ENCODE measurements at places on chromosomes 3 and 15. TPM values are rescaled to one million over a fixed set of nuclear protein-coding genes. Genes with fewer than 3 reads are reported as not detected.

The RHOV gene
- total RNA-seq: 0.80 TPM

The CMC1 gene
- total RNA-seq: 14.7 TPM

The HTR3E gene
- not detected for total RNA-seq

The LMAN1L gene
- not detected for total RNA-seq

The ATP8B4 gene
- total RNA-seq: 0.18 TPM

The CACNA1D gene
- total RNA-seq: 1.1 TPM

The CTXN2 gene
- 0.18 TPM for total RNA-seq

The GOLGA6L1 gene
- total RNA-seq: not detected

The HOMER2 gene
- total RNA-seq: 18.7 TPM

The COLQ gene
- total RNA-seq: 2.8 TPM

The SERPINI2 gene
- total RNA-seq: 0.86 TPM

The RASL12 gene
- 1.5 TPM for total RNA-seq

The MCF2L2 gene
- total RNA-seq: 1.5 TPM
